T-helper 1 cell (primary cell): ENCODE measurements at places on chromosomes 11 and 22.

- no peak for DNase-seq
Measured at GRCh38 chr22:29994943-29995342, 85.3 kb upstream of the HORMAD2 start.

GRCh38 chr11:60121264-60121663, 32.8 kb downstream of the MS4A2 start:
- no peak for DNase-seq

GRCh38 chr11:32931606-32932005, 39.0 kb downstream of the QSER1 start:
- no peak for DNase-seq

DNA sequence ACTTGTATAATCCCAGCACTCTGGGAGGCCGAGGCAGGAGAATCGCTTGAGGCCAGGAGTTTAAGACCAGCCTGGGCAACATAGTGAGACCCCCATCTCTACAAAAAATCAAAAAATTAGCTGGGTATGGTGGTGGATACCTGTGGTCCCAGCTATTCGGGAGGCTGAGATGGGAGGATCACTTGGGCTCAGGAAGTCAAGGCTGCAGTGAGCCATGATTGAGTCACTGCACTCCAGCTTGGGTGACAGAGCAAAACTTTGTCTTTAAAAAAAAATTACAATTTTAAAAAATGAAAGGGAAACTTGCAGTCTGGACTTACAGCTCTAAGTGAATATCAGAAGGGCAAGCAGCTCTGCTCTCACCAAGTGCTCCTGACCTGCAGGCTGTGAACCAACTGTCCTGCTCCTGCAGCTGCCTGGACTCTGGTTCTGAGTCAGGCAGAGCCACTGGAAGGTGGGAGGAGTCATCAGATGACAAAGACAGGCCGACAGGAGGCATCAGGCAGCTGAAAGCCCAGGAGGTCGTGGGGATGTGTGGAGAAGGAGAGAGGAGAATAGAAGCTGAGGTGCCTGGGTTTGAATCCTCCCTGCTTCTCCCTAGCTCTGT, 9.6 kb downstream of the SMTNL1 start:
- no peak for DNase-seq

GRCh38 chr11:2215561-2216399, 44.2 kb upstream of the TH start:
- no peak for DNase-seq

GRCh38 chr11:27886857-27887256, 186.6 kb upstream of the BDNF start:
- DNase-seq = no peak

- DNase-seq = no peak
Measured at GRCh38 chr11:66258473-66258893, 10.0 kb upstream of the RAB1B start.

GRCh38 chr22:40432157-40432556, 61.8 kb downstream of the SGSM3 start:
- DNase-seq = no peak

DNA sequence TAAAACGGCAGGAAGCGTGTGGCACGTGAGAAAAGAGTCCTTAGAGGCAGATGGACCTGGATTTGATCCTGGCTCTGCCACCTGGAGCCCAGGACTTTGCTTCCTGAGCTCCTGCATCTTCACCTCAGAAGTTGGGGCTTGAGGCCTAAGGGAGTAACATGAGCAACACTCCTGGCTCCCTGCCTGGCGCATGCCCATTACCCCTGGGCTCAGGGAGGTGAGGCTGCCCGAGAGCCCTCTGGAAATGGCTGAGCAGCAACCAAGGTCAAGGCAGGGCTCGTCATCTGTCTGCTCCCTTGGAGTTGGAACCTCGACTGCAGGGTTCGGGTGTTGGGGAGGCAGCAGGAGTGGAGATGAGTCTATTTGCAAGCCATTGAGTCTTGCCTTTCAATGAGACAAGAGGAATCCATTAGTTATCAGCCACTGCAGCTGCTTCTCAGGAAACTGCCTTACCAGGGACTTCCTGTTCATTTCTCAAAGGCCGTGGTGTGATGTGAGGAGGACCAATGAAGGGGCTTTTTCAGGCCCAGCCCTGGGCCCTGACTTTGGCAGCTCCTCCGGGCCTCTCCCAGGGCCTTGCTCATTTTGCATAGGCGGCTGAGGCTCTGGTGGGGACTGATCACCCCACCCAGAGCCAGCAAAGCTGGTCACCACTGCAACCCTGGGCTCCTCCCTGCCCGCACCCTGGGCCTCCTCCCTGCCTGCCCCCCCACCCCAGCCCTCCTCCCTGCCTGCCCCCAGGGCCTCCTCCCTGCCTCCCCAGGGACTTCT, 6.4 kb downstream of the FADS2 start:
- peak; percentile 91 for DNase-seq

DNA sequence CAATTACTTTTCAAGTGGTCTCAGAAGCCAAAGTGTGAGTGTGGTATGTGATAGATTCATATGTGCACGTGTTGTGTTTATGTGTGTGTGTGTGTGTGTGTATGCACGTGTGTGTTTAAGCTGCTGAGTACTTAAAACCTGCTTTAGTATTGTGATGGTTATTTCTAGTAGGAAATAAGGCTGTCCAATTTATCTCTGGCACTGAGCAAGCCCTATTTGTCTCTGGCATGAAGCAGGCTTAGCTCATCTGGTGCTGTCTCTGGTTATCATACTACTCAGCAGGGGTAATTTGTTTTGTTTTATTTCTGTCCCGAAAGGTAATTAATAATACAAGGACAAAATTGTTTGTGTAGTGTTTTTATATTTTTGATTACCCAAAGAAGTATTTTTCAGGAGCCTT, 333.7 kb downstream of the FAT3 start:
- no peak for DNase-seq

DNA sequence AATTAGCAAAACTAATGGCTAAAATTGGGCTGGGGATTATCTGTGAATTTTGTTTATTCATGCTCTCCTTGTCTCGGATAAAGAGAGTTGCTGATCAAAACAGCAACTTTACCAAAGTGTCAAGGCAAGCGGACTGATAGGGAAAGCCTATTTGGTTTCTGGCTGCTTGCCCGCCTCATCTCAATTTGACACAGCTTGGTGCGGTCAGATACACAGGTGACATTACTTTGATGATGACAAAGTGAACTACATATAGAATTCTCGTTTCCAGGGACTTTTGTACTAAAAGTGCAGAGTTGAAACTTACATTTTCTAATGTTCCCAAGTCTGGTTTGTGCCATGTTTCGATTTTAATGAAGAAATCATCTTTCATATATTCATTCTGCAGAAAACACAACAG, 22.8 kb downstream of the PITPNB start:
- no peak for DNase-seq

- no peak for DNase-seq
Measured at GRCh38 chr11:69797156-69797555, 22.0 kb upstream of the FGF4 start.

DNA sequence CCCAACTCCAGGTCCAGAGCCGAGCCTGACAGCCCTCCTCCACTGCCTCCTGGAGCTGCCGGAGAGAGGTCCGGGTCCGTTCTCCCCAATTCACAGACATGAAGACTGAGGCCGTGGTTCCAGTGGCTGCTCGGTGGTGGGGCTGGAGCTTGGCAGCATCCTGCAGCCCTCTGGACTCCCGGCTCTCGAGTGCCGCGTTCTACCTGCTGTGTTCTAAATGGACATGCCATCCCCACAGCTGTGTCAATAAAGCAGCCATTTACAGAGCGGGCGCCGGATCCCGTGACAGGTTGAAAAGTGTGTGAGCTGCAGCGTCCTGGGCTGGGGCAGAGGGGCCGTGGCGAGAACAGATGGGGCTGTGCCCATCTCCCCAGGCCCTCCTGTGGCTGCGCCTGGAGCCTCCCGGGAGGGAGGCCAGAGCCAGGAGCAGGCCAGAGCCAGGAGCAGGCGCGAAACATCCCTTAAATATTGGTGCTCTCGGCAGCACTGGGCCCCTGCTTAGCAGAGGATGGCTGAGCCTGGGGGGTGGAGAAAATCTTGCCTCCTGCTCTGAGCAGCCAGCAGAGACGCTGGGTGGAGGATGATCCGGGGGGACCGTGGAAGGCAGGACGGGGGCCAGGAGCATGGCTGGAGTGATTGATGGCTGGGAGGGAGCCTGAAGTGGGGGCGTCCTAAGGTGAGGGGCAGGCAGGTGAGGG, 46.2 kb downstream of the FLRT1 start:
- DNase-seq = no peak

DNA sequence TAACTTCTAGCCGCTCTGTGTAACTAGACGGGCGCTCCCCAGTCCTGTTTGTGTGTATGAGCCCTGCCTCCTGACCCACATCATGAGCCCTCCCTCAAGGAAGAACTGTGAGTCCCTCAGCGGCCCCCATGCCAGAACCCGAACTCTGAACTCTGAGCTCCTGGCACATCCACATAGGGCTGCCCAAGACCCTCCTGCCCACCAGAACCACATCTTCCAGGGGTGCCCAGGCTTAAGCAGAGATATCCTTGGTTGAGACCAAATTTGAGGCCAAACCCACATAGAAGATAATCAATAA, 3.0 kb downstream of the TRIM29 start:
- DNase-seq = no peak

GRCh38 chr11:100810146-100810545, 123.1 kb downstream of the ARHGAP42 start:
- no peak for DNase-seq
